Esophagus squamous epithelium (tissue), 5 donors: ENCODE measurements at places on chromosomes 2 and 18.

- no peak for DNase-seq
These were observed 10.1 kb upstream of the SESTD1 start for GRCh38 chr2:179274749-179275148.

- no peak for DNase-seq
These were observed 723.7 kb downstream of the DCDC2C start for GRCh38 chr2:4427083-4427482.

GRCh38 chr2:203690117-203690431 lies 16.4 kb upstream of the CD28 start:
- no peak for DNase-seq

DNA sequence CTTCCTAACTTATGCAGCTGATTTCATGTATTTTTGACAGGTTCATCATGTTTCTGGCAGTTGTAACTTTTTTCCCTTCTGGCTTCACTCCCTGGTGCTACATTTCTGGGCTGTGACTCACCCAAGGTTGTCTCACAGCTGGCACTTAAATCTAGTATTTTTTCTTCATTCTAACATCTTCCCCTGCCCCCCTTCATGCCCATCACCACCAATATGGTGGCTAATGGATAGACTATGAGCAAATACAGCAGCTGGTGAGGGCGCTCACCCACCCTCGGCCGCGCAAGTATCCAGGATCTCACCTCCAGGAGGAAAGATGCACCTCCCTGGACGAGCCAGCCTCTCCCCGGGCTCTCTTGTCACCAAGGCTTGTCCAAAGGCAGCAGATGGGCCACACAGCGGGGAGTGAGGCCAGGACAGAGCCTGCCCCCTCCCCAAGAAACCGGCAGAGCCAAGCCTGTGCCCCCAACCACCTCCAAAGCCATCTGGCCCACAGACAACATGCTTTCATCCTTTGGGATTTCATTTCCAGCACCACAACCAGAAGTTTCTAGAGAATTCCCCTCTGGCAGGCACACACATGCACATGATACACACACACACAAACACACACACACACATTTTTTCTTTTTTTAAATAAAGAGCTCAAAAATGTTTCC lies 39.1 kb downstream of the ATOH8 start:
- DNase-seq, result no peak

DNA sequence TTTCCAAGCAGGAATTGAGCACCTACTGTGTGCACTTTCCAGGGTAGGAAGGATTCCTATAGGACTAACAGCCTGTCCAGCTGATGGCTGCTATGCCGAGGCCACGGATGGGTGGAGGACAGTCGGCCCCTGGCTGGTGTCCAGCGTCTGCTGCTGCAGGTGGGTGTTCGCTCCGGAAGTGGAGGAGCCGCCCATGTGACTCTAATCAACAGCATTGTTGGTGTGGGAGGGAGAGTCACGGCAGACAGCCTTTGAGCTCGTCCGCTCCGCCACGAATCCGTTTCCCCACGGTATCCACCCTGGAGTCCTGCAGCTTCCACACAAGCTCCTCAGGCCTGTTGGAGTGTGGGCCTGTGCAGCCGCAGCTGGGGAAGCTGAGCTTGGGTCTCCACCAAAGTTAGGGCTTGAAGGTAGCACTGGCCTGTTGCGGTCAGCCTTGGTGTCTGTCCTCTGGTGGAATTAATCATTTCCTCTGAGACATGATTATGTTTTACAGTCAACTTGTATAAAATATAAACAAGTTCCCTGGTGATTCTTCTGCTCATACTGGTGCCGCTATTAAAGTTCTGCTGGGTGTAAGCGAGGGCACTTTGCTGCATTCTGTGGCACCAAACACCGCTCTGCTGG lies 185.9 kb upstream of the TPO start:
- DNase-seq, result no peak

DNA sequence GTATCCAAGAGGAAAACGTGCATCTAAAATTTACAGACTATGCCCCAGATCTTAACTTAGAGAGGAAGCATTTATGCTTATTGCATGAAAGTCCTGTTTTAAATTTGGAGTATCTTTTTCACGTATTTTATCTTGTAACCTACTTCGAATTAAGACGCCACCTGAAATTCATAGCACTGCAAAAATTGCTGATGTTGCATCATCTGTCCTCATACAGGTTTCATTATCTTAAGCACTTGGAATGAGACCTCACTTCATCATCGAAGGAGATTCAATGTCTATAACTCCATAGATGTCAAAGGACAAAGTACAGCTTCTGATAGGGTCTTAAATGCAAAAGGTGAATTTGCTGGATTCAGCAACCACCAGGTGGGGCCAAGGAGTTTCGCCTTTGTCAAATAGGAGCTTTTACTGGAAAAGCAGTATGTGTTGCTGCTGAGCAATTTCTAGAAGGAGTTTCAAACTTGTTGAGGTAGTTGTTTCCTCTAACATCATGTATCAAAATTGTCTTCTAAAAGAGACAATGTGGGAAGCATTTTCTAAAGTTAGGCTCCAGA lies 106.4 kb upstream of the CCDC85A start:
- no peak for DNase-seq

DNA sequence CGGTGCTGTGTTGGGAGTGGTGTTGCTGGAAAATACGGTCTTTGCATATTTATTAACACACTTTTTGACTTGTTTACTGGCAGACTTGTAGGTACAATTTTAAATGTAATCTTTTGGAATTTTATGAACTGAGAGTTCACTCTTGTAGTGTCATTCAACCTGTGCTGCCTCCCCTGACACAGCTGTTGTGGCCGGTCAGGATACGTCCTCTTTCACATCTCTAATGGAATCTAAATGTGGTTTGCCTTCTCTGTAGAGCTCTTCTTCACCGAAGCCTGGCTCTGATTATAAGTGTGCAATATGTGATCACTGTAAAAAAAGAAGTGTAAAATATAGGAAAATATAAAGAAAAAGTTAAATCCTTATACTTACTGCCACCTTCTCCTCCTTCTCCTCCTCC lies 94.7 kb downstream of the MAP4K4 start:
- no peak for DNase-seq

DNA sequence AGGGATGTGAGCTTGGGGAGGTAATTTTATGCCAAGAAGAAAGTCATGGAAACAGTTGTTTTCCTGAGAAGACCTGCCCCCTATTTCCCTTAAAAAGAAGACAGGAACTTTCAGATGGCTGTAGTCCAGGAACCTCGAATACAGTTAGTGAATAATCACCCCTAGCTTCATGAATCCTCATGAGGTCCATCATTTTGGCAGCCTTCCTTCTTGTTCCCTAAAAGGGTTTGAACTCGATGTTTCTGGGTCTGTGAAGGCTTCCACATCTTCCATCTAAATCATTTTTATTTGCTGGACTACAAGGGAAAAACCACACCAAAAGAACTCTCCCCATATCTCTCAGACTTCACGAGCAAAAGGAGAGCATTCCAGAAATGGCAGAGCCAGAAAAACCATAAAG lies 290.8 kb downstream of the SLC4A3 start:
- DNase-seq, result no peak

- no peak for DNase-seq
These were observed 110.7 kb upstream of the STPG4 start for GRCh38 chr2:47265751-47266231.

GRCh38 chr2:192190474-192190873 lies 4.3 kb downstream of the TMEFF2 start:
- no peak for DNase-seq

- DNase-seq, result no peak
These were observed 58.7 kb downstream of the FAM124B start for GRCh38 chr2:224343226-224343625.

- no peak for DNase-seq
These were observed 2.7 kb upstream of the NMI start for GRCh38 chr2:151292141-151292540.

GRCh38 chr2:7559791-7560190 lies 642.6 kb downstream of the RNF144A start:
- DNase-seq, result no peak

GRCh38 chr2:204258890-204259289 lies 286.4 kb upstream of the PARD3B start:
- no peak for DNase-seq

- no peak for DNase-seq
These were observed 47.5 kb downstream of the ANKRD44 start for GRCh38 chr2:197263077-197263476.

DNA sequence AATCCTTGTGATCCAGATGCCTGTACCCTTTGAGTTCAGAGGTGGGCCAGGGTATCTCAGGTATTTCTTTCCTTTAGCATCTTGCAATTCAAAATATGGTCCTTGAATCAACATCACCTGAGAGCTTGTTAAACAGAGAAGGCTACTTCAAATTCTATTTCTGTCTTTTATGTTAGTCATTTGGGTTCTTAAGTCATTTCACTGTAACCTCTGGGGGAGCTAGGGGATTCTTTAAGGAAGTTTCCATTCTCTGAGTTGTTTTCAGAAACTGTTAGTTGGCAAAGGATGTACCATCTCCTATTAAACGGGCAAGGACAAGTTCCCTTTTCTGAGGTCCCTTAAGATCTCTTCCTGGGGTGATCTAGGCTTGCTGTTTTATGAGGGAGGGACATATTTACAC lies 16.6 kb downstream of the CFLAR start:
- DNase-seq, result no peak

- no peak for DNase-seq
These were observed 21.7 kb downstream of the BCL2 start for GRCh38 chr18:63297687-63298399.

- no peak for DNase-seq
These were observed 56.3 kb downstream of the EPAS1 start for GRCh38 chr2:46353509-46353908.

DNA sequence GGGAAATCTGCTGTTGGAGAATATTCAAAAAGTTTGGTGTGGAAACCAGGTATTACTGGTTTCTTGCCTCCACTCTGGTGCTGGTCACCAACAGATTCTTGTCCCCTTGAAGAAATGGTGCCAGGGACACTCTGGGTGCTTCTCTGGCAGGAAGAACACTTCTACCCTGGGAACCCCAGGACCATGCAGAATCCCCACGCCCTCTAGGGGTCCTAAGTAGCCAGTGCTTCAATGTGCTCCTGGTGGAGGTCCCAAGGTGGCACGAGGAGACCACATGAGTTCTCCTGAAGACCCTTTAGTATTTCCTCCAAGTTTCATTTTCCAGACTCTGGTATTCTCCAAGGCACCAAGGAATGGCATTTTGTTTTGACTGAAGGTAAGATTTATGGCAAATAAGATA lies 380.6 kb downstream of the TSN start:
- no peak for DNase-seq

DNA sequence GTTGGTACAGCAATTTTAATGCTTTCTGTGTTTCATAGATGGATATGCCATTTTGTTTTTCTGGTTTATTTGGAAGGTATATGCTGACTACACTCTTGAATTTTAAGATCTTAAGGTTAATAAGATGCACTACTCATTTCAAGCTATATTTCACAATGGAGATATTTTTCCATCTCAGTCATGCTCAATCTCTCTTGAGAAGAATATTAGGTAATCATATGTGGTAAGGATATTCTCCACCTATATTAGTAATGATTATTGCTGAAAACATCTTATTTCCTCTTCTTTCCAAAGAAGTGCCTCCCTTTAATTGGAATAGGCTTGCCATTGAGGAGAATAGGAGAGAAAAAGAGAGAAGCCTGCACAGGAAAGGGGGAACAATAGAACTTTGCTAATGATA lies 40.1 kb downstream of the EPB41L3 start:
- DNase-seq, result no peak

- no peak for DNase-seq
These were observed 33.0 kb downstream of the FTCDNL1 start for GRCh38 chr2:199818026-199818425.

GRCh38 chr18:58046794-58047555 lies 2.9 kb downstream of the NEDD4L start:
- DNase-seq, result no peak

DNA sequence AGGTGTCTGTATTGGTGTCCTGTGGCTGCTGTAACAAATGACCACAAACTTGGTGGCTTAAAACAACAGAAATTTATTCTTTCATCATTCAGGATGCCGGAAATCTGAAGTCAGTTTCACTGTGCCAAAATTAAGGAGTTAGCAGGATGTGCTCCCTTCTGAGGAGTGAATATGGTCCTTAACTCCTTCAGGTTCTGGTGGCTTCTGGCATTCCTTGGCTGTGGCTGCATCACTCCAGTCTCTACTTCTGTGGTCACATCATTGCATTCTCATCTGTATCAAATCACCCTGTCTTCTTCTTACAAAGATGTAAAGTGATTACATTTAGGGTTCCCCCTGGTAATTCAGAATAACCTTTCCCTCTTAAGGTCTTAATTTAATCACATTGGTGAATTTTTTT lies 12.6 kb downstream of the GPD2 start:
- no peak for DNase-seq

GRCh38 chr2:161107265-161107664 lies 53.0 kb upstream of the TANK start:
- no peak for DNase-seq

DNA sequence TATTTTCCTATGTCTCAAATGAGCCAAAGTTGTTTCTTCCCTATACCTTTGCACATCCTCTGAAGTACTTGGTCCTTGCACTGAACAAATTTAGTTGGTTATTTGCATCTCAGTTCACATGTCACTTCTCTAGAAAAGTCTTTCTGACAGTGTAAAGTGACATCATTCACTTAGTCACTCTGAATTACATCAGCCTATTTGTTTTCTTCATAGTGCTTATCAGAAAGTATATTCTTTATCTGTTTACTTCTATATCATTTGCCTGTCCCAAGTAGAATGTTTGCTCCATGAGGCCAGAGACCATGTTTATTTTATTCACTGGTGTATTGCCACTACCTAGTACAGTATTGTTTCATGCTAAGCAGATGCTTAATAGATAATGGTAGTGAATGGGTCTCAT lies 173.7 kb downstream of the HNMT start:
- no peak for DNase-seq

DNA sequence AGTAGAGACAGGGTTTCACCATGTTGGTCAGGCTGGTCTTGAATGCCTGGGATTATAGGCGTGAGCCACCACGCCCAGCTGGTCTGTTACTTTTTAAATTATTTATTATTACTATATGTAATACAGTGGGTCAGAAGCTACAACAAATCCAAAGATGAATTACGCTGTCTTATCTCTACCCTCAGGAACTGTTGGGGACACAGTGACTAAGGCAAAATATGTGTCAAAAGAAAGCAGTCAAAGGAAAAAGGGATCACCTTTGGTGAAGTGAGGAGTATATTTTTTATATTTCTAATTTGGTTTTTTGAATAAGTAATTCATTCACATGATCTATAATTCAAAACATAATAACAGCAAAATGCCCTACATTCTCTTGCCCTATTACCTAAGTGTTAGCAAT lies 4.7 kb downstream of the CREB1 start:
- no peak for DNase-seq

DNA sequence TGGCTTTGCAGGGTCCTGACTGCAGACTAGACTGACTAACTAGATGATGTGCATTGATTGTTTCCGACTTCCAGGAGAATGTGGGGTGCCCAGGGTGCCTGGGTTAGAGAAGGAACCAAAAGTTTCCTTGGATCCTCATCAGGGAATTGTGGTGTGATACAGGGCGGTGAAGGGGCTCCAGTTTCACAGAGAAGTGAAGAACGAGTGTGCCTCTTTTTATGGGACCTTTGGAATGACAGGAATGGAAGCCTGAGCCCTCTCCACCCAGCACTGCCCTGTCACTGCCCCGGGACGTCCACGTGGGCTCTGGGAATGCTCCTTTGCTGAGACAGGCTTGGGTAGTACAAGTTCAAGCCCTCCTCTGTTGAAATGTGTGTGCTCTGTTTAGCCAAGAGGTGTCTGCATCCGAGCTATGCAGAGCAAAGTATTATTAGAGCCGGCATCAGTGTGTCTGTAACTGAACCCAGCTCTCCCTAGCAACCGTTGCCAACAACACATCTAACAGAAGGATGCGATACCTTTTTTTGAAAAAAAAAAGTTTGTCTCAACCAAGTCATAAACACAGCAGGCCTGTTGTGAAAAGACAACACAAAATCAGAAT lies 183.6 kb downstream of the SMAD7 start:
- no peak for DNase-seq
